ENCODE measurements at places on chromosomes 6 and 20.

- peak; percentile 32 for DNase-seq
These were observed 1.8 kb upstream of the HLA-DQB1 start for GRCh38 chr6:32668226-32668747.

DNA sequence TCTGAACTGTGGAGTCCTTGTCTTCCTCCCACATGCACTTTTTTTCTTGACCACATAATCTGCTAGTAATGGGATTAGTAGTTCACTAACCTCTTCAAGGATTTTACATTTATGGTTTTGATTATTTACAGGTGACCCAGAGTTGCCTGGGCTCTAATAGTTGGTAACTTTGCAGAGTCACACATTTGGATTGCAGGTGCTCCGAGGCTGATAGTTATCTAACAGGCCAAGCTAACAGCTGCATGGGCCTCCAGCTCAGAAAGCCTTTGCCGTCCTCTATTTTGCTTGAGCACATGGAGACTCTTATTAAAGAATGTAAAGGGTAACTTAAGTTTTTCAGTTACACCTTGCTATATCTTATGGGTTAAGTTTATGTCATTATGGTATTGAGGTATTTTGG is 95.4 kb downstream of the ANKS1A start:
- DNase-seq = no peak

GRCh38 chr6:28401172-28401571 is 1.6 kb upstream of the ZSCAN12 start:
- no peak for DNase-seq

GRCh38 chr6:32118782-32119628 is 9.0 kb downstream of the ATF6B start:
- DNase-seq = peak; percentile 92

- DNase-seq = no peak
These were observed 81.8 kb upstream of the CNKSR3 start for GRCh38 chr6:154592199-154592860.

GRCh38 chr20:54431156-54431944 is 44.0 kb upstream of the DOK5 start:
- peak; percentile 97 for DNase-seq

DNA sequence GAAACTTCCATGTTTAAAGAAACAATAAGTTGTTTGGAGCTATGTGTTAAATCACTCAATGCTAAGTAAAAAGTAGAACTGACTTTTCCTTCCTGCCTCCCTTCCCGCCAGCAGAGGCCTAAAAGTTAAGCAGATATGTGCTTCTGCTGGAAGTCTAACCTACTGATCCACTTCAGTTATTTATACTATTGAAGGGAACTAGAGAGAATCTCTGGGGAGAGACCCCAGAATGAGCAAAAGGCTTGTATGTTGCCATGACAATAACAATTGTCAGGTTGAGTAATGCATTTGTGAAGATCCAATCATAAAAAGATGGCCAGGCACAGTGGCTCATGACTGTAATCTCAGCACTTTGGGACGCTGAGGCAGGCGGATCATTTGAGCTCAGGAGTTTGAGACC is 24.7 kb downstream of the MGME1 start:
- DNase-seq = no peak

- DNase-seq = no peak
These were observed 354.5 kb downstream of the CBLN4 start for GRCh38 chr20:55650657-55651360.

GRCh38 chr20:59459586-59459985 is 144.8 kb upstream of the PHACTR3 start:
- no peak for DNase-seq

GRCh38 chr6:20233007-20233730 is 20.9 kb upstream of the MBOAT1 start:
- DNase-seq = no peak

Data from cerebellar cortex (tissue), 1 donor.